ENCODE measurements at places on chromosomes 13 and 19. TPM values are rescaled to one million over a fixed set of nuclear protein-coding genes. Genes with fewer than 3 reads are reported as not detected.

The SYCN gene
- total RNA-seq = not detected

The ZNF681 gene
- 8.4 TPM for total RNA-seq

The PSG7 gene
- total RNA-seq = not detected

The CXCL17 gene
- total RNA-seq = 1.0 TPM

The C5AR1 gene
- 0.93 TPM for total RNA-seq

The SPTBN4 gene
- 2.6 TPM for total RNA-seq

The GFY gene
- total RNA-seq = not detected

DNA sequence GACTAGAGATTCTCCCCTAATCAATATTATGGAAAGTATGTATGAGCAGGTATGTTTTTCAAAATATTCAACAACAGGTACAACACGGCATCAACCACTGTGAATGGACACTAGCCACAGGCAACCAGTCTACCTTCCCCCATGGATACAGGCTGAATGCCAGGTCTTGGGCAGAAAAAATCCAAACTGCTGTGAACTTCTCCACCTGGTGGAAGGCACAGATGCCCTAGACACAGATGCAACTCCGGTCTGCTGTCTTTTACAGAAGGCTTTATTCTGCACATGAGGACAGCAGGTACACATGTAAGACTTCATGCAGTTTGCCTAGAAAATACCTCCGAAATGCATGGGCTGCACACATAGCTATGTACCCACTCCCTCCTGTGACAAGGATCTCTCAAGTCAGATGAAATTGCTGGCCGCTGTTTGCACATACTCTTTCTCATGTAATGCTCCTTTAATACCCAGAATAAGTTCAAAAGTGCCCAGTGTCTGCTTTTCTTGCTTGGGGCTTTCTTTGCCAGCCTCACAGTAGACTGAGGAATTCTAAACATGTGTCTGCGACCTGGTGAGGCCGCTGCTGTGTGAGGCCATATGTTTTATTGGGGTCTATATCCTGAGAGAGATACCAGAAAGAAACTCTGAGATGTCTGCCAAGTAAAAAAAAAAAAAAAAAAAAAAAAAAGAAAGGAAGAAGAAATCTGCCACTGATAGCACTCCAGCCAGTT is 325.9 kb downstream of the FOXO1 start:
- DNase-seq = no peak

DNA sequence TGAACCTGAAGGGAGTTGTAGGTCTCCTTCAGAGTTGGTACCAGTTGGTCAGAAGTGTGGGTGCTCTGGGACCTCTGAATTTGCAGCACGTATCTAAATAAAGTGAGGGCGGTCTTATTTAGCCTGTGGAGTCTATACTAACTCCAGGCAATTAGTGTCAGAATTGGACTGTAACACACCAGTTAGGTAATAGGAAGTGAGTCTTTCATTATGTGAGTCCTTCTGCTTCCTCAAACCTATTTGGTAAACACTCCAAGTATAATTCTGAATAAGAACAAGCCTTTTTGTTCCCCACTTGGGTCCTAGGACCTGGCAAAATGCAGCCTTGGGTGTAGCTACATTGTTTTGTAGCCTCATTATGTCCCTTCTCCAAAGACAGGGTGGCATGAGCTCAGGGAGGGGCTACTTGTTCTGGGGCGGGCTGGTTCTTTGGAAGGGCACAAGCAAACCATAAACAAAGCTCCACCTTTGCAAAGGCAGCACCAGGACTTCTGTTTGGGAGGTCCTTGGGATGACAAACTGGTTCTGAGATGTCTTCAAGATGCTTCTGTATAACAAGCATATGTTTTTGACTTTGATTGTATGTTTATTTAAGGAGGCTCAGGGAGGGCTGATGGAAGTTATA is 418.0 kb downstream of the ZNF536 start:
- DNase-seq = no peak

DNA sequence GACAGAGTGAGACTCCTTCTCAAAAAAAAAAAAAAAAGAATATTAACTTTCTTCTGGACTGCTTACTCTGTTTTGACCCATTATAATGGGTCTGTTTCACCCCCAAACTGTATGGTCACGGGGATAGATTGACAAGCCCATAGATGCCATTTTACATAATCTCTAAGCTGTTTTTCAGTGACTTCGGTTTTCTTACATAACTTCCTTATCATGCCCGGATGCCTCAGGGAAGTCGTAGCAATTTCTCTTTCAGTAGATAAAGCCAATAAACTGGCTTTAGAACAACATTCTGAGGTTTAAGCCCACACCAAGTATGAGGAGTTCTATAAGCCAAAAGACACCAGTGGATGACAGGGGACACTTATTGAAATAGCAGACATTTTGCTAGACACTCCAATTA is 5.9 kb upstream of the ZNF254 start:
- no peak for DNase-seq

GRCh38 chr19:34990578-34991192 is 9.4 kb upstream of the GRAMD1A start:
- no peak for DNase-seq

GRCh38 chr19:4831304-4831978 is at the start of gene TICAM1:
Gene TICAM1 (minus strand): TSS chr19:4831712. CDS start chr19:4818377, 13,335 bp downstream.
- DNase-seq = peak; percentile 68

GRCh38 chr13:87953381-87953780 is 282.2 kb downstream of the SLITRK5 start:
- DNase-seq = no peak

- peak; percentile 73 for DNase-seq
Observed at GRCh38 chr19:12090807-12091206, 26.3 kb downstream of the ZNF844 start.

DNA sequence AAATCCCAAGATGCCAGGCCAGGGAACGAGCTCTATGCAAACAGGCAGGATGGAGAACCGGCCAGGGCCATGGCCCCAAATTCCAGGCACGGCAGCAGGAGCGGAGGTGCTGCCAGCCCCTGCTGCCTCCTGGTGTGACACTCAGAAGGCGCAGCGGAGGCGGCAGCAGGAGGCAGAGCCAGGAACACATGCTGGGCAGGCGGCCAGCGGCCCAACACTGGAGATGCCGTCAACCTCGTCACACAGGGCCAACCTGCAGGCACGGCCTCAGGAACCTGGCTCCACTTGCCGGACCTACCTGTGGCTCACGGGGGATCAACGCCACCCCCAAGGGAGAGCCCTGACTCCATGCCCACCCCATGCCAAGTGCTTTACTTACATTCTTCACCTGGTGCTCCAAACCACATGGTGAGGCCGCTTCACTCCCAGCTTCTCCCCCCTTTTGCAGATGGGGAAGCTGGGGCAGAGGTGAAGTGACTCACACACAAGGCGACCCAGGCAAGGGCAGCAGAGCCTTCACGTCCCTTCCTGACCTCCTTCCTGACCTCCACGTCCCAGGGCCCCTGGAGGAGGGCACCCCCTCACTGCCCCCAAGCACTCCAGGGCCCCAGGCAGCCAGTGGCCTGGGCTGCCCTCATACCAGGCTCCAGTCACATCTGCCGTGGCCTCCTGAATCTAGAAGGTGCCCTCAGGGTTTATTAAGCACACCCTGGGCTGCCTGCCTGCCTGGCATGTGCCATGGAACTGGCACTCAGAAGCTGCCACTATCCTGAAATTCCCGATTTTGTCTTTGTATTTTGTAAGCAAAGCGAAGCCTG is 43.5 kb downstream of the GGACT start:
- DNase-seq = peak; percentile 59

All from type B pancreatic cell (in vitro differentiated cells).